ENCODE measurements at places on chromosomes 2 and 18. TPM values are rescaled to one million over a fixed set of nuclear protein-coding genes. Genes with fewer than 3 reads are reported as not detected.

The FIGLA gene
- not detected for total RNA-seq

The CNTNAP5 gene
- not detected for total RNA-seq

The COL4A3 gene
- not detected for total RNA-seq

The HS6ST1 gene
- 7.7 TPM for total RNA-seq

The RIT2 gene
- total RNA-seq: not detected

The PLEK gene
- 1.9 TPM for total RNA-seq

The CPLX4 gene
- total RNA-seq: not detected

The CRYGC gene
- total RNA-seq: not detected

The ACVR1C gene
- total RNA-seq: 1.8 TPM

The CEP68 gene
- 13.3 TPM for total RNA-seq

The RESP18 gene
- total RNA-seq: not detected

The ARHGAP15 gene
- 170 TPM for total RNA-seq

The ADGRF3 gene
- 5.2 TPM for total RNA-seq

The AFF3 gene
- 12.2 TPM for total RNA-seq

The FRZB gene
- not detected for total RNA-seq

The ASTL gene
- 0.48 TPM for total RNA-seq

The ALLC gene
- total RNA-seq: not detected

The IHH gene
- total RNA-seq: not detected

The IL1RN gene
- 0.25 TPM for total RNA-seq

The PER2 gene
- 14.1 TPM for total RNA-seq

The FECH gene
- total RNA-seq: 17.2 TPM

The PPP1R1C gene
- not detected for total RNA-seq

The C2orf66 gene
- 0.28 TPM for total RNA-seq

The COLEC12 gene
- not detected for total RNA-seq

The PAX3 gene
- total RNA-seq: not detected

The DSC1 gene
- total RNA-seq: 0.63 TPM

The CABYR gene
- 1.2 TPM for total RNA-seq

The TMEM17 gene
- total RNA-seq: not detected

The SLC38A11 gene
- not detected for total RNA-seq

The RNU2-63P gene
- 13.6 TPM for total RNA-seq

The IL37 gene
- total RNA-seq: not detected

The DQX1 gene
- 0.10 TPM for total RNA-seq

The CMPK2 gene
- 20.6 TPM for total RNA-seq

The CFAP65 gene
- not detected for total RNA-seq

The LRRC30 gene
- total RNA-seq: not detected

The KCNG2 gene
- total RNA-seq: not detected

The EDAR gene
- total RNA-seq: 0.63 TPM

The SULT1C4 gene
- not detected for total RNA-seq

The CSRNP3 gene
- total RNA-seq: not detected

All from activated naive CD4-positive, alpha-beta T cell treated with anti-CD3 and anti-CD28 coated beads, Interleukin-2, amount 10 ng/mL, durations not matched to agents 5 hours and 36 hours (primary cell).